Naive thymus-derived CD4-positive, alpha-beta T cell (primary cell): ENCODE measurements at places on chromosomes 1 and 21. TPM values are rescaled to one million over a fixed set of nuclear protein-coding genes. Genes with fewer than 3 reads are reported as not detected.

DNA sequence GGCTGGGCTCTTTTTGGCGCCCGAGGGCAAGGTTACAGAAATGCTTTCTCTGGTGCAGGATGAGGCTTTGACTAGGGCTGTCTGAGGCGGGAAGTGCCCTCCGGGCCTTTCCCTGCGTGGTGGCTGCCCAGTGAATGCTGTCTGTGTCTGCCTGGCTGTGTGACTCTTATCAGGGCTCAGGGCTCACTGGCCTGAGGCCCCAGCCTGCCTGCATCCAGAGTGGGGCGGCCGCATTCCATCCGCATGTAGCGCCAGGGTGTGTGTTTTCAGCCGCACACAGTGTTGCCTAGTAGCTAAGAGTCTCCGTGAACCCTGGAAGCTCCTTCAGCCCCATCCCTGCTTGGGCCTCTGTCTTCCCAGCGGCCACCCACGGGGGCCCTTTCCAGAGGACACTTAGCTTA, 59.1 kb downstream of the FAAP20 start:
- DNase-seq, result no peak

- DNase-seq, result no peak
Observed at GRCh38 chr1:27634177-27634984, 604 bp downstream of the FGR start.

Gene SERTAD4
- not detected for total RNA-seq

DNA sequence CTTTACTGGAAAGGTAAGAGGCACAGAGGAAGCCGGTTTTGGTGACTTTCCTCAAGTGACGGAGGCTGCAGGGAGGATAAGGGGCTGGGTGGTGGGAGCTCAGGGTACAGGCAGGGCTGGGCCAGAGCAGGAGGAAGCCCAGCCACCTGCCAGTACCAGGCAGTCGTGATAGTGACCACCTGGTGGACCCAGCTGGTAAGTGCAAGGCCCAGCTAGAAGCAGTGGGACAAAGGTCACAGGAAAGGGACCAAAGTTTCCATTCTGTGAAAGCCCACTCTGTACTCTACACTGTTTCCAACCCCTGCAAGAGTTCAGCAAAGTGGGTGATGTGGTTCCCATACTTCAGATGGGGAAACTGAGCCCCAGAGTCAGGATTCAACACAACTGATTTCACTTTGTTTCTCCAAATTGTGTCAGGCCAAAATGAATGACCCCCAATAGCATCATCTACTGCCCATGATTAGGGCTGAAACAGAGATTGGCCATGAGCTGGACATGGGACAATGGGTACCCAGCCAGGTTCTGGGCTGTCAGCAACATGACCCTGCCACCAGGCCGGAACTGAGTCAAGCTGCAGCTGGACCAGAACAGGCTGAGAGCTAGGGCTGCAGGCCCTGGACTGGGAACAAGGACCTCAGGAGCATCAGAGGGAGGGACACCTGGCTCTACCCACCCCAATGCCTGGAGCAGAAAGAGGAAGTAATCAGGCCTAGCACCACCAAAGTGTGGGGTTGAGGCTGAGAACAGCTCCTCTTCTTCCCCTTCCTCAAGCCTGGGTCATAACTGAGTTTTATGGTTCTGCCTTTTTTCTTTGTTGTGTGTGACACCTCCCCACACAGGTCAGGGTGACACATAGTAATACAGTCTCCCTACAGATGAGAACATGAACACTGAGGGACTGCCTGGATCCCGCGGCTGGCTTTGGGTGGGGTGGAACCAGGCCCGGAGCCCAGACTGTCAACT, 50.2 kb downstream of the KCNN3 start:
- DNase-seq, result no peak

DNA sequence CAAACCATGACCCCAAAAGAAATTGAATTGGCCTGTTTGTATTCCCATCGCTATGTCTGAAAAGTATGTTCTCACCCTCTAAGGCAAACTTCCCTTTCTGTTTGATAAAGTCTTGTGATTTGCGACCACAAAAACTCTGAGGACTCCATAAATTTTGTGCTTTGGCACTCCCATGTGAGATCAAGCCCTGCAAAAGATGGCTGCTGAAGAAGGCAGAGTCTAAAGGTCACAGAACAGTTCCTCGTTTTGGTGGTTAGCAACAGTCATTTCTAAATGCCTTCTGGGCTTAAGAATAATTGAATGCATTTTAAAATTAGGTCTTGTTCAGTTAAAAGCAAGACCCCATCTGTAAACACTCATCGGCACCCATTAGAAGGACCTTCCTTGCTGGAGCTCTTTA, 441.6 kb downstream of the OMA1 start:
- no peak for DNase-seq

- no peak for DNase-seq
Observed at GRCh38 chr1:54297596-54298283, 97.8 kb downstream of the MRPL37 start.

DNA sequence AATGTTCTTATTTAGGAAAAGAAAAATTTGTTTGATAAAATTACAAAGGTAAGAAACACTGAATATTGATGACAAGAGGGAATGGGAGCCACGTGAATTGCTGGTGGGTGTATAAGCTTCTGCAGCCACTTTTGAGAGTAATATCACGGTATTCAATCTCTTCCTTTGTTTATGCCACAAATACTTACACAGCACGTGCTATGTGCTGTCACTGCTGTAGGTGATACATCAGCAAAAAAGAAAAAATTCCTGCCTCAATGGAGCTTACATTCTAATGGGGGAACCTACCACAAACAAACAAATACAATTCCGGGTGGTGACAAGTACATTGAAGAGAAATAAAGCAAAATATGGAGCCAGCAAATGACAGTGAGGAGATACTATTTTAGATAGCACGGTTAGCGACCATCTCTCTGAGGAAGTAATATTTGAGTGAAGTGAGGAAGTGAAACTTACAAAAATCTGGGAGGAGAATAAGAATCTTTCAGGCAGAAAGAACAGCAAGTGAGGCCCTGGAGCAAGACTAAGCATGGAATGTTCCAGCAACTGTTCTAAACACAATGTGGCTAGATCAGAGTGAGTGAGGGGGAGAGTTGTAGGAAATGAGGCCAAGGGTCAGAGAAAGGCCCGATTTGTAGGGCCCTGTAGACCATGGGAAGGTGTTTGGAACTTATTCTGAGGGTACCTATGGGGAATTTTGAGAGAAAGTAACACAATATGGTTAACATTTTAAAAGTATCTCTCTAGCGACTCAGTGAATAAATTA, 2.6 kb upstream of the FCRLB start:
- no peak for DNase-seq

DNA sequence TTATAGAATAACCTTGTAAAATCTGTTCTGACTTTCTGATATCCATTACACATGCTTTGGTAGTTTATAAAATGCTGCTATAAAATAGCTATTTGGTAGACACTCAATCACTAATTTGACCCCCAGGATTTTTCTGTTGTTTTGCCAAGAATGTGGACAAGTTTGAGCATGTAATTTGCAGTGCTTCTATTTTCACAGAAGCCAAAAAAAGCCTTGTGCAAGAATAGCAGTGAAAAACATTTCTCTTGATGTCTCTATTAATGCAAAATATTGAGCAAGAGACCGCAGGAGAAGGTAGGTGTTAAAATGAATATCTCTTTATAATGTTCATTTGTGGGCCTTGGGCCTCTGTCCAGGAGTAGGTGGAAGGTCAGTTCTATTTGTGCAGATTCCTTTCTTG, 22.5 kb downstream of the MAP3K7CL start:
- DNase-seq, result no peak

DNA sequence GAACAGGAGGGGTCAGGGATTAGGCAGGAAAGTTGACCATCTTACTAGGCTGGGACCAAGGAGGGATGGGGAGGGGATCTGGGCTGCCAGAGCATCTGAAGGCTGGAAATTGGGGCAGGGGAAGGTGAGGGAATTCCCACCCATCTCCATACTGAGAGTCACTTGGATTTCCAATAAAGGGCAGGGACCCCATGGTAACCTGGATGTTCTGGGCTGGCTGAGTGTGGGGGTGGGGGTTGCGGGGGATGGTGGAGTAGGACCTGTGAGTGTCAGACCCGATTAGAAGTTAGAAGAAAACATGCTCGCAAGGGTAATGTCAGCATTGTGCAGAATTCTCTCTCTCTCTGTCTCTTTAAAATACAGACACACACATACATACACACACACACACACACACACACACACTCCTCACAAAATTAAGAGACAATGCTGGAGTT, 40.0 kb upstream of the EPS15 start:
- no peak for DNase-seq

Gene PPIAL4G
- 0.94 and 0.97 TPM in 2 replicates for total RNA-seq

Gene REN
- not detected for total RNA-seq

Gene LRRN2
- not detected in 2 replicates for total RNA-seq

GRCh38 chr1:41232305-41232704, 9.8 kb downstream of the SCMH1 start:
- DNase-seq, result no peak
